ENCODE measurements at places on chromosomes 5 and 9.

DNA sequence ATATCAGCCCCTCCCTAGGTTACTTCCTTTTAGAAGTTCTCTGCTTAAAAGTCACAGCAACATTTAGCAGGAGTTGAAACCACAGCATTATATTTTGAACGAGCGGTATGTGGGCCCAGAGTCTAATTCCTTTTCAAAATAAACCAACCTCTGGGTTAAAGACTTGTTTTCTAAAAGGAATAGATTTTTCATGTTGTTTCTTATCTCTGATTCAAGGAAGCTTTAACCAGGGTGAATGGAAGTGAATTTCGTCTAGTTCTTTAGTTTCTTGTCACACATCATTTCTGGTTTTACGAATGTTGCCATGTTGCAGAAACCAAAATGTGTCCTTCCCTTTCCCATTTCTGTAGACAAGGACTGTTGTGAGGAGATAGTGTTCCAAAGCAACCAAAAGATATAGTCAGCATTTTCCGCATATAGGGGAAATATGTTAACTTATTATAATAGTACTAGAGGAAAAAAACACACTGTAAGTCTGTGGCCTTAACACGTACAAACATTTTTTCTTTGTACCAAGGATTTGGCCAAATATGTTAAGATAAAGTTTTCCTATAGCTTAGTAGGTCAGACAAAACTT, 142.4 kb downstream of the PCSK5 start:
- no peak for DNase-seq

DNA sequence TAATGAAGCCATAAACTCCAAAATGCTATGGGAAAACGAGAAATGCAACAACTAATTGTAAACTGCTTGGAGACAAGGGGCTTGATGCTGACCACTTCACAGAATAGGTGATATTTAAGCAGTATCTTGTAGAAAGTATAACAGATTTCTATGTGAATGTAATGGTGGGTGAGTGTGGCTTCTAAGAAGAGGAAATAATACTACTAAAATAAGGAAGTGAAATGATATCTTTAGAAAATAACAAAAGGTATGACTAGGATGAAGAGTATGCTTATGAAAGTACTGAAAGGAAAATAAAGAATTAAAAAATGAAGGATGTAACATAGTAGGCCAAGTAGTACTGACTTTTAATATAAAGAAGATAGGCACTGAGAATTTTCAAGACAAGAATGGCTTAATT, 94.2 kb downstream of the AGTPBP1 start:
- no peak for DNase-seq

DNA sequence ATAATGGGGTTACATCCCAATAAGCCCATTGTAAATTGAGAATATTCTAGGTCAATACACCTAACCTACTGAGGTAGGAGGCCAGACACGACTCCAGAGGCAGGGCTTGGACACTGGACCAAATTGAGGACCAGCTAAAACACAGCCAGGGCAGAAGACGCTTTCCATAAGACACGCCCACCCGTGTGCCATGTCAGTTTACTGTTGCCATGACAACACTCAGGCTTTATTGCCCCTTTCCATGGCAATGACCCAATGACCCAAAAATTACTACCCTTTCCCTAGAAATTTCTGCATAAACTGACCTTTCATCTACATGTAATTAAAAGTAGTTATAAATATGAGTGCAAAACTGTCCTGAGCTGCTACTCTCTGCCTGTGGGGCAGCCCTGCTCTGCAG, 31.5 kb downstream of the SLC22A4 start:
- DNase-seq = no peak

DNA sequence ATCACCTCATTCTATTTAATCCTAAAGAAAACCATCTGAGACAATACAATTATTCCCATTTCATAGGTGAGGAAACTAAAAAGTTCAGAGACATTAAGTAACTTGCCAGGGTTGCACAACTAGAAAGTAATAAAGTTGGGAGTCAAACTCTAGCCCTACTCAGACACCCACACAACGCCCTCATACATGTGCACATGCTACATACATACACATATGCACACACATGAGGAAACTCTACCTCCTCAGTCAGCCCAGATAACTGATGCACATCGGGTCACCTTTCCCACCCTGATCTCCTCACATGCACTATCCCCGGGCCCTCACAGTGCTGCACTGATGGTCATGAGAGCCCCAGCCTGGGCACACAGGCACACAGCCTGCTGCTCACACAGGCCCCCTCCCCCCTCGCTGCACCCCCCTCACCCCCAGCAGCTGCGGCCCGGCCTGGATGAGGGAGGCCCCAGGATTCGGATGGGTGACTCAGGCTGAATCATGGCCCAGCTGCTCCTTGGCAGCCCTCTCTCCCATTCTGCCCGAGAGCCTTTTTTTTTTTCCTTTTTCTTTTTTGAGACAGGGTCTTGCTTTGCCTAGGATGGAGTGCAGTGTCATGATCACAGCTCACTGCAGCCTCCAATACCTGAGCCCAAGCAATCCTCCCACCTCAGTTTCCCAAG, 5.0 kb upstream of the GPRIN1 start:
- DNase-seq = no peak

DNA sequence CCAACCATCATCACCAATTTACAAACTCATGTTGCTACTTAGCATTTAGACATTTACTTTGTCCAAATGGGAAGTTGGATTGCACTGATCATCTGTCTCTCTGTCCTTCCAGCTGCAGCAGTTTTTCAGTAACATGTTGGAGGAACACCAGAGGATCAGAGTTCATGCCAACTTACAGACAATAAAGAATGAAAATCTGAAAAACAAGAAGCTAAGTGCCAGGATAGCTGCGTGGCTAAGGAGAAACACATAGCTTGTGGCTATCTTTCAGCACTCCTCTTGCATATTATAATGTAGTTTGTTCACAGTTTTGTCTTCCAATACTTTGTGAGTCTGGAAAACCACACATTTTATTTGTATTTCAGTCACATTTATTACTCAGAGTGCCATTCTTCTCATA, 6.4 kb upstream of the ARL14EPL start:
- no peak for DNase-seq

GRCh38 chr5:6471252-6471651, 22.6 kb downstream of the UBE2QL1 start:
- no peak for DNase-seq

DNA sequence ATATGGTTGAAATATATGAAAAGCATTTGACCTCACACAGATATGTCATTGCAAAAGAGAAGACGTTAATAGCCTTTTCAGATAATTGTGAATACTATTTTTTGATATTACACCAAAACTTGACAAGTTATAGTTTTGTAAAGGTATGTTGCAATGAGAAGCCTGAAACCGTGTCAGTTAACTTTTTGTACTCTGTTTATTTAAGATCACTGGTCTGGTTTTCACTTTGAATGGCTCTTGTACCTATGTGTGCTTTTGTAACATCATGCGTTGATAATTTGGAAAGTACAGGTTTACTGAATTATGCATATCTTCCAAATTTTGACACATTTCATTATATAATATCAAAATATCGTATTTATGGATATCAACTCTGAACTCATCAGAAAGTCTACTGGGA, 177.2 kb downstream of the PBX3 start:
- no peak for DNase-seq

GRCh38 chr5:74556631-74557595, 83.6 kb downstream of the ENC1 start:
- DNase-seq = no peak

DNA sequence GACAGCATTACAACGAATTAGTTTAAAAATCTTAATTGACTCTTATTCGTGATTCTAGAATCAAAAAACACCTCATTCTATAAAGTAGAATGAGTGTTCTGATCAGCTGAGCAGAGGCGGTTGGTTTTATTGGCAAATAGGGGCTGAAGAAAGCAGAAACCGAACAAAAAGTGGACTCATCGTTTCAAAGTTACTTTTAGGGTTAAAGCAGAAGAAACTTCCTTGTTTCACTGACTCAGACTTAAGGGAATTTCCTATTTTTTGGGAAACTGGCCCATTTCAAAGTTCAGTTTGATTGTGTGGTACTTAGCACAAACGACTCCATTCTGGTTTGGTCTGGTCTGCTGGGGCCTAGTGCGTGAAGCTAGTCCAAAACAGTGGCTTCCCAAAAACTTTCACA, 862 bp upstream of the NDUFB6 start:
- DNase-seq = no peak

- DNase-seq = no peak
Measured at GRCh38 chr9:14021871-14022525, 291.9 kb downstream of the NFIB start.
